ENCODE measurements at places on chromosomes 7 and 10.

DNA sequence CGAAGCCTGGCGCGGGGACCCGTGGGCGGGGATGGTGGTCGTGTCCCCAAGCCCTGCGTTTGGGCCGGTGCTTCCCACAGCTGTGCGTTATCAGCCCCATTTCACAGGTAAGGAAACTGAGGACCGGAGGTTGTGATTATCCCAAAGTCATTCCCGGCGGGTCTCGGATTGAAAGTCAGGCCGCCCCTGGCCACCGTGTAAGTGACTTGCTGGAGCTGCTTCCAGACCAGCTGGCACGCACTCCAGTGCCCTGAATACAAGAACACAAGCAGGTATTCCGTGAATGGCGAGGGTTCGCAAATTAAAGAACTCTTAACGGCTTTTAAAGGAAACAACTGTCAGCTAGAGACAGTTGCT lies 675 bp upstream of the ATE1 start:
- no peak for DNase-seq

DNA sequence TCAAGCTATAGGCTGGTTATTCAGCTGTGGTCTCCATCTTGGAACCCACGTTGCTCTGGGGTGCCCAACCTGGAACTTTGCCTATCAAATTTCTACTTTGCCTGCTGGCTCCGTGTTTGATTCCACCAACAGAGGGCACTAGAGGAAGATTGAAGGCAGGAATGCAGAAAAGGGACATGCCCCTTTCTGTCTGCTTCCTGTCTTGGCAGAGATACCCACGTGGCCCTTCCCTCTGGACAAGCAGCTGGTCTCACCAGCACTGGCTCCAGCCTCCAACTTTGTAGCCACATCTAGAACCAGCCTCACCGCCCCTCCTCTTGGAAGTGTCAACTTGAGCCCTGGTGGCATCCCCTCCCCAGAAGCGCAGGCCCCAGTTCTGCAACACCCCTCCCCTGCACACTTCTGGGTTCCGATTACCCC lies 52.1 kb upstream of the ZNF438 start:
- DNase-seq = peak; percentile 16

DNA sequence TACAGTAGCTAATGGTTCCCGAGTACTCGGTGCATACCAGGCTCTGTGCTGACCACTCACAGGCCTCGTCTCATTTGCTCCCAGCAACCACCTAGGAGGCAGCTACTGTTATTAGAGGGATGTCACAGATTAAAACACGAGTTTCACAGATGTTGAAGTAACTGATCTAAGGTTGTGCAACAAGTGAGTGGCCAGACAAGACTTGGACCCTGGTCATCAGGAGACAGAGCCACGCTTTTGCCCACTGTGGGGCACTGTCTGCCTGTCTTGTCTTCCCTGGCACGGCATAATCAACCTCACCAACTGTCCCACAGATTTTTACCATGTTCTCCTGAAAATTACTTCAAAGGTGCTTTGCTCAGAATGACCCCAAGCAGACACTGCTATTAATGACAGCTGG lies 111.6 kb upstream of the HABP2 start:
- no peak for DNase-seq

- DNase-seq = no peak
Measured at GRCh38 chr10:99945263-99945662, 64.5 kb downstream of the DNMBP start.

DNA sequence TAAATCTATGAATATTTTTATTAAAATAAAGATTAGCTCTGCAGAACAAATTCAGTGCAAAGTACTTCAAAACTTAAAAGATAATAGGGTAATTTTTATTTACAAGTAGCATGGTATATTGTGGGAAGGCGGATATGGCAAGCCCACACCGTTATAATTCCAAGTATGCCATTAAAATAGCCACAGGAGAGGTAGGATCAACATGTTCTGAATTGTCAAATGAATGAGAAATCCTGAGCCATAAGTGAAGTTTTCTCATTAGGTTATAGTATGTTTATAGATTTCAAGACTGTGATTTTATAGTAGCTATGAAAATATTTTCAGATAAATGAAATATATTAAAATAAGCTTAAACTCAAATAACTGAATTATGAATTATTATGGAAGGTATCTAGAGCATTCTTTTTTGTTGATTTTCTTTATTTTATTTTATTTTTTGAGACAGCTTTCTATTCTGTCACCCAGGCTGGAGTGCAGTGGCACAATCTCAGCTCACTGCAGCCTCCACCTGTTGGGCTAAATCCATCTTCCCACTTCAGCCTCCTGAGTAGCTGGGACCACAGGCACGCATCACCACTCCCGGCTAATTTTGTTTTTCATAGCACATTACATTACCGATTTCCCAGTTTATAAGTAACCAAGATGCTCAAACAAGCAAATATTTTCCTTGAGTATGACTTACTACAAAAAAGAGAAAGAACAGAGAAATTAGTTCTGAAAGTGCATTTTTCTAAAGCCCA lies 956.6 kb downstream of the GATA3 start:
- DNase-seq = no peak

- no peak for DNase-seq
Measured at GRCh38 chr7:13130321-13130720, 442.9 kb downstream of the ARL4A start.

DNA sequence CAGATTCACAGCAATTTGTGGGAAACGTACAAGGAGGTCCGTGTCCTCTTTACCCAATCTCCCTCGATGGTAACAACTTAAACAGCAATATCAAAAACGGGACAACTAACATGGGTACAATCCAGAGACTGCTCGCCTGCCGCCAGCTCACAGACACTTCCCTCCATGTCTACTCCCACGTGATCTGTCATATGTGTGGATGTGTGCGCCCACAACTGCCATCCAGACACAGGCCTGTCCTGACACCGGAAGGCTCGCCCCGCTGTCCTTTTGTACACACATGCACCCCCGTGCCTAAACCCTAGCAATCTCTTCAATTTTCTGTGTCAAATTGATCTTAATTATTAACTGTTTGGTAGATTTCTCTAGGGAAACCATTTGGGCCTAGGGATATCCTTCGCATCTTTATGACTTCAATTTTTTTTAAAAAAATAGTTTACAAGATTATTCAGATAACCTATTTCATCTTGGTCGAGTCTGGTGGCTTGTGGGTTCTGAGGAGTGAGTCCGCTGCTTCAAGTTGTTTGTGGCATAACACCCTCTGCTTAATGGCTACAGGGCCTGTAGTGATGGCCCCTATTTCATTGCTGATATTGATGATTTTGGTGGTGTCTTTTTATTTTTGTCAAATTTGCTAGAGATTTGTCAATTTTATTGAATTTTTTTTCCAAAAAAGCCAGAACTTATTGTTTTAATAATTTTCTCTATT lies 260.6 kb downstream of the MAD1L1 start:
- DNase-seq = no peak

DNA sequence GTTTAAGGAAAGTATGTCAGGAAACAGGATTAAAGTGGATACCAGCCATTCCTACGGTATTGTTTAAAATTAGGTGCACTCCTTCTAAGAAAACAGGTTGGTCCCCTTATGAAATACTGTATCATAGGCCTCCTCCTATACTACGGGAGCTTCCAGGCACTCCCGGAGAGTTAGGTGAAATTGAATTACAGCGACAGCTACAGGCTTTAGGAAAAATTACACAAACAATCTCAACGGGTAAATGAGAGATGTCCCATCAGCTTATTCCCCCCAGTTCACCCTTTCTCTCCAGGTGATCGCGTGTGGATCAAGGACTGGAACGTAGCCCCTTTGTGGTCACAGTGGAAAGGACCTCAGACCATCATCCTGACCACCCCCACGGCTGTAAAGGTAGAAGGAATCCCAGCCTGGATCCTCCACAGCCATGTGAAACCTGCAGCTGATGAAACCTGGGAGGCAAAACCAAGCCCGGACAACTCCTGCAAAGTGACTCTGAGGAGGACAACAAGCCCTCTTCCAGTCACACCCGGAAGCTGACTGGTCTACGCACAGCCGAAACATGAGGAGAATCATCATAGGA lies 25.1 kb upstream of the GHITM start:
- DNase-seq = no peak

- no peak for DNase-seq
Measured at GRCh38 chr10:86261941-86262687, 104.5 kb downstream of the GRID1 start.

GRCh38 chr10:88735661-88736060 lies 24.2 kb upstream of the LIPN start:
- DNase-seq = no peak

DNA sequence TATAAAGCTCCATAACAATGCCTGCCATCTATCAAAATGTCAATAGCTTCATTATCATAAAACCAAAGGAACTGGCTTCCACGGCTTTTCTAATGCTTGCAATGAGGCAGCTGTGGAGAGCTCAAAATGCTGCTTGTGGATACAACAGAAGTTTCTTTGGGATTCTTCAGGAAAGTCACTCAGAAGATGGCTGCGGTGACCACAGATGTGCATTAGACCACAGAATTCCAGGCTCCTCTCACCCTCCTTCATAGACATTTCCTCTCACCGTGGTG lies 77.2 kb downstream of the CDCA7L start:
- DNase-seq = no peak

DNA sequence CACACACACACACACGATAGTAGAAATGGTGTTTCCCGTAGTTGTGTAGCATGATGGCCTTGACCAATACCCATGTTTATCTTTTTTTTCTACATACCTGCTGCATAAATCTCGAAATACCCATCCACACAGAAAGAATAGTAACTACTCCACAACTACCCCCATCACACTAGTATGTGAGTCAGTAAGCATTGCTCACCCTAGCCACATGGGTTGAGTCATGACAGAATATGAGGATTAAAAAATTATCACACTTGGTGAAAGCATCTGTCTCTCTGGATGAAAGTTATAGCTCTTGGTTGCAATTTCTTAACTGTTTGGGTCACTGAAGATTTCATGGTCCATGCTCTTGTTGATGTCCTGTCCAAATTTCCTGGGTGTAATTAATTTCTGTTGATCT lies 103.4 kb upstream of the MDFIC start:
- no peak for DNase-seq

DNA sequence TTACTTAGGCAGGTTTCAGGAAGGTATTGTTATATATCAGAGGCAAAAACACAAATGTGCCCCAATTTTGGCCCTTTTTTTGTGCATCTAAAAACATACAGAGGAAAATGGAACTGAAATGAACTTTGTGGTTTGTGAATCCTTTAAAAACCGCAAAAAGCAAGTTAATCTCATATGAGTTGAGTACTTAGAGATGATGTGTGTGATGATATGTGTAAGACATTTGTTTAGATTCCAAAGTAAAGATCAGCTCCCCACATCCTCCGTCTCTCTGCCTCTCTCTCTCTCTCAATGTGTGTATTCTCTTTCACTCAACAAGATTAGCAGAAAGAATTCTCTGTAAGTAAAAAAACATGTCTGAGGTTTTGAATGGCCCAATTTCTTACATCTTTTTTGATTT lies 201.9 kb downstream of the MALRD1 start:
- DNase-seq = no peak

DNA sequence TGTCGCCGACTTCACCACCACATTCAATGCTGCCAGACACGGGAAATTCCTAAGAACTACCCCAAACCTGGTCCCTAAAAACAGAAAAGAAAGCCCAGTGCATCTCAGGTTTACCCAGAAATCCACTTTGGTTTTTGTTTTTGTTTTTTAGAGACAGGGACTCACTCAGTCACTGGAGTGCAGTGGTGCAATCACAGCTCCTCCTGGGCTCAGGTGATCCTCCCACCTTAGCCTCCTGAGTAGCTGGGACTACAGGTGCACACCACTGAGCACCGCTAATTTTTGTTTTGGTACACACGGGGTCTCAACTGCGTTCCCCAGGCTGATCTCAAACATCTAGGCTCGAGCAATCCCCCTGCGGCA lies 22.8 kb downstream of the MAD1L1 start:
- no peak for DNase-seq

DNA sequence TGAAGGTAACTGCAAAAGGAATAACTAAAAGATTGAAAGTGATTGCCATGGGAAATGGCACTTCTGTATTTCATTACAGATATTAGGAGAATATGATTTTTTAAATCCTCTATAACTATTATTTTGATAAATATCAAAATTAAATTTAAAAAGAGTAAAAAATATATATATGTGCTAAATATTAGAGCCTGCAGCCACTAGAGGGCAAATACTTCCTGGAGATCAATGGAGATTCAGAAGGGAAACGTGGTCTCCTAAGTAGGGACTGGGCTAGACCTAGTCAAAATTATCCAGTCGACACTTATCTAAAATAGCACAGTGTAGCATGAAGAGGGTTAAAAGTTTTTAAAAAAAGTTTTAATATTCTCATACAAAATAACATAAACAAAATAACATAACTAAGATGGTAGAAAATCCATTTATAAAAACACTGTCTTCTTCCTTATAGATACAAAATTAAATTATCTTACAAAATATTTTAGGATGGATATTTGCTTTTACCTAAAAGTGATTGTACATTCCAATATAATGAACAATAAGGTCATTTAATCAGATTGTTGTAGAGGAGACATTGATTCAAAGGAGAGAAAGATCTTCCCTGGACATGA lies 434.3 kb downstream of the MDFIC start:
- DNase-seq = no peak

DNA sequence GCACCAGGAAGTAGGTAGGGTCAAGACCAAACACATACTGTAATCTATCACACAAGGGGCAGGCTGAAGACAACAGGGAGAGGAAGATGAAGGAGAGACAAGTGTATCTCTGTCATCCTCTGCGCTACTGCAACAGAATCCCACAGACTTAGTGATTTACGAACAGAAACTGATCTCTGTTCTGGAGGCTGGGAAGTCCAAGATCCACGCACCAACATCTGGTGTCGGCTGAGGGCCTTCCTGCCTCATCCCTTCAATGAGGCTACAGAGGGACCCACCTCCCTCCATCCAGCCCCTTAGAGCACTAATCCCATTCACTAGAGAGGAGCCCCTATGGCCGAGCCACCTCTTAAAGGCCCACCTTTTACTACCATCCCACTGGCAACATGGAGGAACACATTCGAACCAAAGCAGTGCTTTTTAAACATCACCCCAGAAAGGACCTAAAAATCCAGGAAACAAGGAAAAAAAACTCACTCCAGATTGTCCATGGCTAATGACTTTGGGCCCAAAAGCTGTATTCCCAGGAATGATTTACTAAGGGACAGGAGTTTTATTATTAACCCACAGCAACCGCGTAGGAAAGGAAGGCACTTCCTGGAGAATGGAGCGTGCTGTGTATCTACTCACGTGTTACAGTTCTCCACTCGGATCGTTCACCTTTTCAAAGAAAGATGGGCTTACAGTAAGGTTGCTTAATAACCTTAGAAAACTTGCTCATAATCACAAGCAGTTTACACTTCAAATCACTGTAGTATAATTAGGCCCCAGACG lies 4.2 kb downstream of the BNIP3 start:
- no peak for DNase-seq

- DNase-seq = no peak
Measured at GRCh38 chr10:101227429-101228152, 1.7 kb downstream of the LBX1 start.

GRCh38 chr10:119221666-119222065 lies 14.3 kb downstream of the GRK5 start:
- DNase-seq = no peak

GRCh38 chr7:8221567-8221966 lies 40.4 kb downstream of the ICA1 start:
- DNase-seq = no peak

- no peak for DNase-seq
Measured at GRCh38 chr7:104272767-104273384, 55.5 kb upstream of the LHFPL3 start.

Data from activated CD4-positive, CD25-positive, alpha-beta regulatory T cell treated with anti-CD3 and anti-CD28 coated beads, Interleukin-2, amount 50 U/mL, for 16 hours (primary cell).